ENCODE measurements at places on chromosomes 6 and 20. TPM values are rescaled to one million over a fixed set of nuclear protein-coding genes. Genes with fewer than 3 reads are reported as not detected.

DNA sequence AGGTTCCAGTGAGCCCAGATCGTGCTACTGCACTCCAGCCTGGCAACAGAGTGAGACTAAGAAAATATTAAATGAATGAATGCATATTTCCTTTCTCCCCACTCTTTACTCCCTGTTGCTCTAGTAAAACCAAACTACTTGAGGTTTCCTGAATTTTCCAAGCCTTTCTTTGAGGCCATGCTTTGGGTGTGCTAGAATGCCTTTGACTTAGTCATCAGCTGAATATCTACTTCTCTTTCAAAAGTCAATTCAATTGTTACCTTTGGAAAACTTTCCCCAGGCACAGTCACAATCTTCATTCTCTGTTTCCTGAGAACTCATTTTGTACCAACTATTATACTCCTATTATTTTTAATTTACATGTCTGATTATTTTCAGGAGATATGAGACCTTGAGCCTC is 27.5 kb upstream of the CEP85L start:
- H3K27me3 ChIP-seq, result no peaks in the 10 kb centered on the region
- no peak overlapping the region for H3K4me3 ChIP-seq
- H3K36me3 ChIP-seq, result no peaks in the 10 kb centered on the region
- H3K4me1 ChIP-seq, result no peaks in the 10 kb centered on the region
- no peak overlapping the region for H3K27ac ChIP-seq

Gene TUBB1
- not detected for total RNA-seq

Gene SAMD10
- total RNA-seq, result 3.0 TPM

Gene SMIM26
- 47.5 TPM for total RNA-seq

DNA sequence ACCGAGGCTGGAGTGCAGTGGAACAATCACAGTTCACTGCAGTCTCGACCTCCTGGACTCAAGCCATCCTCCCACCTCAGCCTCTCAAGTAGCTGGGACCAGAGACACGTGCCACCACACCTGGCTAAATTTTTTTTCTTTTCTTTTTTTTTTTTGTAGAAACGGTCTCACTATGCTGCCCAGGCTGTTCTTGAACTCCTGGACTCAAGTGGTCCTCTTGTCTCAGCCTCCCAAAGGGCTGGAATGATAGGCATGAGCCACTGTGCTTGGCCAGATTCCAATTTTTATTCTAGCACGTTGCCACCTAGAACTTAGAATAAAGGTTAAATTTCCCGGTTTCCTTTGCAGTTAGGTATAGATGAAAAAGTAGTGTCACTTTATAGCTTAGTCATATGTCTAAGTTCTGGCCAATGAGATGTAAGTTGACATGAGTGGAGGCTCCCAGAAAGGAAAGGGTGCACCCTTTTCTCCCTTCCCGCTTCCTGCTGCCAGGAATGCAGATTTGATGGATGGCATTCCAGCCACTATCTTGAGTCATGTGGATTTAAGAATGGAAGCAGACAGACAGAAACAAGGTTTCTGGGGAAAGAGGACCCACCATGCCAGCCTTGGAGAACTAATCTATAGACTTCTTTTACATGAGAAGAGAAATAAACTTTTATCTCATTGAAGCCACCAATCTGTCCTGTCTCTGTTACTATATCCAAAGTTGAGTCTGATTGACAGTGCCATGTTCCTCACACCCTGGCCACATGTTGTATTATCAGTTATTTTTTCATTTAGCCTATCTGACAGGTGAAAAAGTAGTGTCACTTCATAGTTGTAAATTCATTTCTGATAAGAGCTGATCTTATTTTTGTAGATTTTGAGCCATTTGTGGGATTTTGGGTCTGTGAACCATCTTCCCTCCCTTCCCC is 60.6 kb upstream of the NCOA3 start:
- no peak overlapping the region for H3K27ac ChIP-seq
- H3K4me1 ChIP-seq, result peaks cover 2% of the 10 kb centered on the region
- no peak for DNase-seq
- no peaks in the 10 kb centered on the region for H3K36me3 ChIP-seq
- H3K4me3 ChIP-seq, result no peak overlapping the region
- no peaks in the 10 kb centered on the region for H3K27me3 ChIP-seq

DNA sequence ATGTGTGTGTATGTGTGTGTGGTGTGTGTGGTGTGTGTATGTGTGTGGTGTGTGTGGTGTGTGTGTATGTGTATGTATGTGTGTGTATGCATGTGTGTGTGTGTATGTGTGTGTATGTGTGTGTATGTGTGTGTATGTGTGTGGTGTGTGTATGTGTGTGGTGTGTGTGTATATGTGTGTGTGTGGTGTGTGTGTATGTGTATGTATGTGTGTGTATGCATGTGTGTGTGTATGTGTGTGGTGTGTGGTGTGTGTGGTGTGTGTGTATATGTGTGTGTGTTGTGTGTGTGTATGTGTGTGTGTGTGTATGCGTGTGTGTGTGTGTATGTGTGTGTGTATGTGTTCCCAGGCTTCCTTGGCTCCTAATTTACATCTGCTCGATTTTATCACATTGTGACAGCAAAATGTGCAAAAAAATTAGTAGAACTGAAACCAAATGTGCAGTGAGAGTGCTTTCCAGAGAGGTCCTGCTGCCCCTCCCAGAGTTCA is 234.5 kb downstream of the BMP7 start:
- DNase-seq, result no peak
- H3K4me1 ChIP-seq, result no peaks in the 10 kb centered on the region
- H3K27me3 ChIP-seq, result no peaks in the 10 kb centered on the region

GRCh38 chr6:149985481-149985937 is 21.8 kb downstream of the ULBP1 start:
- no peak for DNase-seq
- no peaks in the 10 kb centered on the region for H3K36me3 ChIP-seq
- H3K27ac ChIP-seq, result no peak overlapping the region

Gene HNF4A
- 0.78 TPM for total RNA-seq

- no peak overlapping the region for H3K27ac ChIP-seq
- DNase-seq, result no peak
- H3K4me1 ChIP-seq, result no peaks in the 10 kb centered on the region
- no peak overlapping the region for H3K4me3 ChIP-seq
These were observed 132.0 kb upstream of the PRDM1 start for GRCh38 chr6:105954148-105954547.

DNA sequence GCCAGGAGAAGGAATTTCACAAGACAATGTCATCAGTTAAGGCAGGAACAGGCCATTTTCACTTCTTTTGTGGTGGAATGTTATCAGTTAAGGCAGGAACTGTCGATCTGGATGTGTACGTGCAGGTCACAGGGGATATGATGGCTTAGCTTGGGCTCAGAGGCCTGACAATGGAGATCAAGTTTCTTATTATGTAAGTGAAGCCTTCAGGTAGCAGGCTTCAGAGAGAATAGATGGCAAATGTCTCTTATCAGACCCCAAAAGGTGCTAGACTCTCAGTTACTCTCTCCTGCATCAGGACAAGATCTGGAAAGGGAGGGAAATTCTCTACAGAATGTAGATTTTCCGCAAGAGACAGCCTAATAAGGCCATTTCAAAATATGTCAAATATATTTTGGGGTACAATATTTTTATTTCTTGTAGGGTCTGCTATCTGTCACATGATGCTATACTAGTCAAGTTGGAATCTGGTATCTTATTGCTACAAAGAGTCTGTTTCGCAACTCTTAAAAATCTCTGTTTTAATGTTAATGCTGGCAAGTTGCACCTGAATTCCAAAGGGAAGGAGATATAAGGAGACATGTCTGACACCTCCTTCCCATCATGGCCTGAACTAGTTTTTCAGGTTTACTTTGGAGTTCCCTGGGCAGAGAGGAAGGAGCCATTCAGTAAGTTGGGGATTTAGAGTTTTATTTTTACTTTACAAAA is 48.8 kb downstream of the TRDN start:
- no peak for DNase-seq
- no peaks in the 10 kb centered on the region for H3K27me3 ChIP-seq
- H3K4me1 ChIP-seq, result no peaks in the 10 kb centered on the region
- H3K36me3 ChIP-seq, result no peaks in the 10 kb centered on the region
- H3K4me3 ChIP-seq, result no peak overlapping the region
- no peak overlapping the region for H3K27ac ChIP-seq

- H3K27me3 ChIP-seq, result no peaks in the 10 kb centered on the region
- no peak for DNase-seq
- H3K36me3 ChIP-seq, result no peaks in the 10 kb centered on the region
- H3K27ac ChIP-seq, result no peak overlapping the region
- H3K4me1 ChIP-seq, result peaks cover 7% of the 10 kb centered on the region
- no peak overlapping the region for H3K4me3 ChIP-seq
These were observed 66.8 kb downstream of the SCAND1 start for GRCh38 chr20:35887393-35888064.

DNA sequence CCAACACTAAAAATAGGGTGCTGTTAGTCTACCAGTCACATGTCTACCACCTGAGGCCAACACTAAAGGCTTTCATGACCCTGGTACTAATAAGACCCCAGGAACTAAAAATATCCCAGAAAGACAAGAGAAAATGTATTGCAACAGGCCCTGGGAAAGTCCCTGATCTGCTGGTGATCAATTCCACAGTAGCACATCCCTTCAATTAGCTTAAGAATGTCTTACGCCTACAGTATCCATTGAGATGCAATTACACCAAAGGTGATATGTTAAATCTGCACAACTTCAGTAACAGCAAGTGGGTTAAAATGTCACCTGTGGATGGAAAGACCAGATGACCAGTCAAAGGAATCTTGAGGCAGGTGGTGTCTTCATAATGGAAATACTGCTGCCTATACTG is 3.1 kb downstream of the SEMG1 start:
- DNase-seq, result no peak
- H3K4me1 ChIP-seq, result no peaks in the 10 kb centered on the region
- H3K27me3 ChIP-seq, result peaks cover 4% of the 10 kb centered on the region
- no peaks in the 10 kb centered on the region for H3K36me3 ChIP-seq
- H3K27ac ChIP-seq, result no peak overlapping the region

- H3K36me3 ChIP-seq, result no peaks in the 10 kb centered on the region
- H3K4me3 ChIP-seq, result no peak overlapping the region
- H3K27ac ChIP-seq, result no peak overlapping the region
- no peak for DNase-seq
- no peaks in the 10 kb centered on the region for H3K4me1 ChIP-seq
These were observed 15.7 kb upstream of the CGA start for GRCh38 chr6:87110636-87111035.

Measured in thoracic aorta (tissue), 2 donors.